ENCODE measurements at places on chromosomes 2 and 18.

- DNase-seq: no peak
These were observed 112.8 kb downstream of the CELF4 start for GRCh38 chr18:37452682-37453385.

DNA sequence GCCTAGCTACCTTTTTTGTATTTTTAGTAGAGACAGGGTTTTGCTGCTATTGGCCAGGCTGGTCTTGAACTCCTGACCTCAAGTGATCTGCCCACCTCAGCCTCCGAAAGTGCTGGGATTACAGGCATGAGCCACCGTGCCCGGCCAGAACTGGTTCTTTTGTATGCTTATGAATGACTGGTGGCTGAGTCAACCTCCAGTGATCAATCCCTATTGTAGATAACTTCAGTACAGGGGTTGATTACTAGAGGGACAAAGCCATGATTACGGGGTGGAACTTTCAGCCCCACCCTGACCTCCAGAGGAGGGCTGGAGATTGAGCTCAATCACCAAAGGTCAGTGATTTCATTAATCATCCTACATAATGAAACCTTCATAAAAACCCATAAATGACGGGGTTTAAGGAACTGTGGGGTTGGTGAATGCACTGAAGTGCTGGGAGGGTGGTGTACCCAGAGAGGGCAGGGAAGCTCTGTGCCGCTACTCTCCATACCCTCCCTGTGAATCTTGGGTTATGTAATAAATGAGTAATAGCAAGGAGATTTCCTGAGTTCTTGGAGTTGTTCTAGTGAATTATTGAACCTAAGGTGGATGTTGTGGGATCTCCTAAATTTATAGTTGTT is 281.8 kb upstream of the CXCR4 start:
- no peak for DNase-seq

DNA sequence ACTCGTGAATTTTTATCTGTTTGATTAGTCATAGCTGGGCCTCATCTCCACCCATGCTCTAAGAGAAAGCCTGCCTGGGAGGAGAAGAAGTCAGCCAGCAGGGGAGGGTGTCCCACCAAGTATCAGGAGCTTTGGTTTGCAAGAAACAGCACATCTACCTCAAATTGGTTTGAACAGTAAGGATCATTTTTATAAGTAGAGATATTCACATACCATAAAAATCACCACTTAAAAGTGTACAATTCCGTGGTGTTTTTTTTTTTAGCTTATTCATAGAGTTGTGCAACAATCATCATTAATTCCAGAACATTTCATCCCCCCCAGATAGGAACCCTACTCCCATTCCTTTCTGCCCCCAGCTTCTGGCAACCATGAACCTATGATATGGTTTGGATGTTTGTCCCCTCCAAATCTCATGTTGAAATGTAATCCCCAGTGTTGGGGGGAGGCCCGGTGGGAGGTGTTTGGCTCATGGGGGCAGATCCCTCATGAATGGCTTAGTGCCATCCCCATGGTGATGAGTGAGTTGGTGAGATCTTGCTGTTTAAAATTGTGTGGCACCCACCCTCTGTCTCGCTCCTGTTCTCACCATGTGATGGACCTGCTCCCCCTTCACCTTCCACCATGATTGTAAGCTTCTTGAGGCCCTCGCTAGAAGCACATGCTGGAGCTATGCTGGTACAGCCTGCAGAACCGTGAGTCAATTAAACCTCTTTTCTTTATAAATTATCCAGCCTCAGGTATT is 36.2 kb upstream of the HS6ST1 start:
- DNase-seq: no peak

DNA sequence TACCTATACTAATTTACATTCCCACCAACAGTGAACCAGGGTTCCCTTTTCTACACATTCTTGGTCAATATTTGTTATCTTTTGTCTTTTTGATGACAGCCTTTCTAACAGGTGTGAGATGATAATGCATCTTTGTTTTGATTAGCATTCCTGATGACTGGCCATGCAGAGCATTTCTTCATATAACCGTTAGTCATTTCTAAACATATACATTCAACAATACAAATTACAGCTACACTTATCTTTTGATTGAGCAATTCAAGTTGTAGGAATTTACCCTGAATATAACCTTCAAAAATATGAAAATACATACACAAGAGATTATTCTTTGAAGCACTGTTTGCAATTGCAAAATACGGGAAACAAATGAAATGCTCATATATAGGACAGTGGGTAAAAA is 94.9 kb downstream of the TMEM131 start:
- DNase-seq: no peak

DNA sequence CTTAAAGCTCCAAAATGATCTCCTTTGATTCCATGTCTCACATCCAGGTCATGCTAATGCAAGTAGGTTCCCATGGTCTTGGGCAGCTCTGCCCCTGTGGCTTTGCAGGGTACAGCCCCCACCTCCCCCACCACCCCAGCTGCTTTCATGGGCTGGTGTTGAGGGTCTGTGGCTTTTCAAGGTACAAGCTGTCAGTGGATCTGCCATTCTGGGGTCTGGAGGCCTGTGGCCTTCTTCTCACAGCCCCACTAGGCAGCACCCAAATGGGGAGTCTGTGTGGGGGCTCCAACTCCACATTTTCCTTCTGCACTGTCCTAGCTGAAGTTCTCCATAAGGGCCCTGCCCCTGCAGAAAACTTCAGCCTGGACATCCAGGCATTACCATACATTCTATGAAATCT is 19.0 kb downstream of the SLC9A4 start:
- DNase-seq: no peak

DNA sequence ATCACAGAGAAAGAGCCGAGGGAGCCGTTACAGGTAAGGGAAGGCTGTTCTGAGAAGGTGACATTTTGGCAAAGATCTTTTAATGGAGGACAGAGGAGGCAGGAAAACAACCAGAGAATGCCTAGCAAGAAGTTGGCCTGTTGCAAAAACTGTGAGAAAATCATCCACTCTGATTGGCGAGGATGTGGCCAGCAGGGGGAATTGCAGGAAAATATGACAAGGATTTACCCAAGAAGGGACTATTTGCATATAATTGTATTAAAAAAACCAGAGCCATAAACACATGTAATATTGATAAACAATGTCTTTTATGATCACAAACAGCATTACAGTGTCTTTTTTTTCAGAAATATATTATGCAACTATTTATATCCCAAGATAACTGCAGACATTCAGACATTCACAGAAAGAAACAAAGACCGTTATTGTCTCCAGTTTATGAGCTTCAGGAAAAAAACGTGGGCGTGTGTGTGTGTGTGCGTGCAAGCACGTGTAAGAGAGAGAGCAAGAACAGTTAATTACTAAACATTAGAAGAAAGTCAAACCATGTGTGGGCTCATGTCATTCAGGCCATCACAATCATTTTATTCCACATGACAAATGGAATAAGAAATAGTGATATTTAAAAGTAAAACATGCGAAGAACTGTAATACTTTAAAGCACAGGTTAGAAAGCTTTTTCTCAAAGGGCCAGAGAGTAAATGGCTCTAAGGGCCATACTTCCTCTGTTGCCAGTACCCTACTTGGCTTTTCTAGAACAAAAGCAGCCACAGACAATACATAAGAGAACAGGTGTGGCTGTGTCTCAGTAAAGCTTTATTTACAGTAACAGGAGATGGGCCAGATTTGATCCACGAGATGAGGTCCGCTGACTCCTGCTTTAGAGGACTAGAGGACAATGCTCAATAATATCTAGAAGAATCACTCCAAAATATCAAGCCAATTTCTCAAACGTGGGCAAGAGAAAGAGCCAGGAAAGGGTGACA is 324.1 kb downstream of the DLGAP1 start:
- DNase-seq: no peak

GRCh38 chr2:183723278-183723677 is 599.0 kb downstream of the NUP35 start:
- DNase-seq: no peak

All from CD4-positive, alpha-beta T cell treated with Interleukin-12 subunit alpha and Interleukin-12 subunit beta, for 1 hour (primary cell).